Peyer's patch (tissue), 4 donors: ENCODE measurements at places on chromosomes 1 and 21.

DNA sequence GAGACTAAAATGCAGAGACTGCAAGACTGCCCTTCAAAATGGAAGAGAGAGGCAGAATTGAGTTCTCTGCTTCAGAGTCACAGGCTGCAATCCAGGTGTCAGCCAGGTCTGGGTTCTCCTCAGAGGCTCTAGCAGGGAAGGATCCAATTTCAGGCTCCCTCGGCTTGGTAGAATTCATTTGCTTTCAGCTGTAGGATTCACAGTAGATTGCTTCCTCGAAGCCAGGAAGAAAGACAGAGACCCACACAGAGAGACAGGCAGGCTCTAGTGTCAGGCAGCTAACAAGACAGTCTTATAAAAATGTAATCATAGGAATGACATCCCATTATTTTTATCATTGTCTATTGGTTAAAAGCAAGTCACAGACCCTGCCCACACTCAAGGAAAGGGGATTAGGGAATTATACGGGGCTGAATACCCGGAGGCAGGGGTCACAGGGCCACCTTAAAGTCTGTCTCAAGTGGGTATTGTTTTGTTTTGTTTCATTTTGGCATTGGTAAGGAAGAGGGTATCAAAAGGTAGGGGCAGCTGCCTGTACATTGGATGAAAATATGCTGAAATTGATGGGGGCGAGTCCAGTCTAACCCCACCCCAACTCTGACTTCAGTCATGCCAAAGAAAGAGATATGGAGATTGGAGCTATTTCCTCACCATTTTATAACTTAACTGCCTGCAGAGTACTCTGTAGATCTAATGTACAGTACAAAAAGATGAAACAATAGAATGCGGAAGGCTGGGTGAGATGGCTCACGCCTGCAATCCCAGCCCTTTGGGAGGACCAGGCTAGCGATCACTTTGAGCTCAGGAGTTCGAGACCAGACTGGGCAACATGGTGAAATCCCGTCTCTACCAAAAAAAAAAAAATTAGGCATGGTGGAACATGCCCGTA is 9.5 kb upstream of the TBCE start:
- H3K27ac ChIP-seq: no peak overlapping the region
- H3K27me3 ChIP-seq: no peaks in the 10 kb centered on the region
- H3K36me3 ChIP-seq: no peaks in the 10 kb centered on the region
- no peaks in the 10 kb centered on the region for H3K4me1 ChIP-seq

- peaks cover 4% of the 10 kb centered on the region for H3K4me1 ChIP-seq
- H3K27me3 ChIP-seq: no peaks in the 10 kb centered on the region
- no peak overlapping the region for H3K4me3 ChIP-seq
Measured at GRCh38 chr1:193588311-193589082, 402.1 kb upstream of the B3GALT2 start.

DNA sequence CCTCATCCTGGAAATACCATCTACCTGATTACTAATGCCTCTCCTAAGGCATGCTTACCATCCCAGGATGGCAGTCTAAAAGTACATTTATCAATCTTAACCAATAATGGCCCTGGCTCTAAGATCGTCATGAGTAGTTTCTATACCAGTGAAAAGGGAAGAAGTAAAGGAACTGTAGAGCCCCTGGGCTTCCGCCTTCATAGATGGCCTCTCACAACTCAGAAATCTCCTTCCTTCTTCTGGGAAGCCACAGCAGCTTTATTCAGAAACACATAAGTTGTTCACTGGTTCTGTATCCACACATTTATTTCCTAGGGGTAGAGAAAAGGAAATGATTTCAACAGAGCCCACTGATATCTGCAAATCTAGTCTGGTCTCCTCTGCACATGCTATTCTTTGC is 41.0 kb upstream of the CD5L start:
- H3K4me3 ChIP-seq: no peak overlapping the region
- no peaks in the 10 kb centered on the region for H3K36me3 ChIP-seq
- H3K27me3 ChIP-seq: no peaks in the 10 kb centered on the region
- no peak for DNase-seq

GRCh38 chr1:27559466-27560030 is 44.4 kb downstream of the AHDC1 start:
- H3K4me3 ChIP-seq: no peak overlapping the region
- H3K36me3 ChIP-seq: no peaks in the 10 kb centered on the region

GRCh38 chr1:3029991-3030662 is 8.9 kb downstream of the ACTRT2 start:
- H3K27me3 ChIP-seq: no peaks in the 10 kb centered on the region
- H3K36me3 ChIP-seq: no peaks in the 10 kb centered on the region
- H3K27ac ChIP-seq: no peak overlapping the region
- H3K4me3 ChIP-seq: no peak overlapping the region
- H3K4me1 ChIP-seq: no peaks in the 10 kb centered on the region

DNA sequence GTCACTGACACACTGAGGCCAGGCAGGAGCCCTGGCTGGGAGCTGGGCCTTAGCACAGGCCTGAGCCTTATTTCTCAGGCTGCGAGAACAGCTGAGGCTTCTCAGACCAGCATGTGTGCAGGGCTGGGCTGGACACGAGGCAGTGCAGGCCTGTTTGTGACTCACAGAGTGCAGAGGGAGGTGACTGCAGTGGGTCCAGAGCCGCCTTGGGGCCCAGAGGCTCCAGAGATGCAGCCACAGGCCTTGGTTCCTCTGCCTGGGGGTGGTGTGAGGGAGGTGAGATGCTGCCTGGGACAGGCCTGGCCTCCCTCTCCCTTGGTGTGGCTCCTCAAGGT is 61.2 kb upstream of the ETV3 start:
- no peaks in the 10 kb centered on the region for H3K4me1 ChIP-seq
- H3K27me3 ChIP-seq: no peaks in the 10 kb centered on the region
- H3K36me3 ChIP-seq: no peaks in the 10 kb centered on the region
